T-cell (primary cell): ENCODE measurements at places on chromosomes 12 and 14.

GRCh38 chr12:54028314-54029201, at the start of gene HOXC6:
TSS of gene HOXC6 (plus strand) at chr12:54028440. CDS start at chr12:54028522, 82 bp downstream.
- peak; percentile 23 for DNase-seq

- no peak for DNase-seq
Observed at GRCh38 chr12:105812366-105812765, 326.4 kb downstream of the NUAK1 start.

GRCh38 chr12:12646483-12647072, 34.9 kb downstream of the CREBL2 start:
- no peak for DNase-seq

DNA sequence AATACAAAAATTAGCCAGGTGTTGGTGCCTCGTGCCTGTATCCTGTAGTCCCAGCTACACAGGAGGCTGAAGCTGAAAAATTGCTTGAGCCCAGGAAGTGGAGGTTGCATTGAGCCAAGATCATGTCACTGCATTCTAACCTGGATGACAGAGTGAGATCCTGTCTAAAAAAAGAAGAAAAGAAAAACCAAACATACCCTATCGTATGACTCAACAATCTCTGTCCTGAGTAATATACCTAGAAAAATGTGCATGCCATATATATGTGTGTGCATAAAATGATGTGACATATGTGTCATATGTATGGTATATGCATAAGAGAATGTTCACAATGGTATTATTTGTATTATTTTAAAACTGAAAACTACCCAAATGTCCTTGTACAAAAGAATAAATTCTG, 261.5 kb upstream of the CLEC14A start:
- no peak for DNase-seq

DNA sequence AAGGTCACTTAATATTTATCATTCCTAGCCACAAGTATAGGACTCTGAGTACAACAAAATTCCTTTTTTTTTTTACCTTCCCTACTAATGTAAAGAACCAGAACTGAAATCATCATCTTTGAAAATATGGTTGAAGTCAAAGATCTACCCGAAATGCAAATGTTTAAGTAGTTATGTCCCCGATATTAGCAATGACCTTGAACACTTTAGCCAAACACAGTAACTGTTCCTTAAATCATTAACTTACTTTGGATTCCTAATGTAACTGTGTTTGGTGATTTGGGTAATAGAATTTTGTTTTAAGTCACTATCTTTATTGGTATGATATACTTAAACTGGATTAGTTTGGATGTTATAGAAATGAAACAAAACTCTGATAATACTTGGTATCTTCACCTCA, 14.4 kb downstream of the ITPR2 start:
- DNase-seq: no peak

DNA sequence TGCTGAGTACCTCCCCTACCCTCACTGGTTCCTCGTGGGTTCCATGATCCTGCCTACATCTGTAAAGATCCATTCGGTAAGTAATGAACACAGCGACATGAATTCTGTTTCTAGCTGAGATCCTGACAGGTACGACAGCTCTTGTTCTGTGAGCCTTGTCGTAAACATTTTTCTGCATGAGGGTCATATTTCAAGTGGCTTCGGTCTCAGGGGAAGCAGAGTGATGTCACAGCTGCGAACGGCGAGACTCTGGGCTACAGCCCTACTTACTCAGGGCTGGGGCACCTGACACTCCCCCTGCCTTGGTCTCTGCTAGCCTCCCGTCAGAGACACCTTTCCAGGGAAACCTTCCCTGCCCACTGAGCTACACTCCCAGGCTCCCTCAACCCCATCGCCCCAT, 85.8 kb downstream of the RBM19 start:
- no peak for DNase-seq

GRCh38 chr14:23093991-23094665, 808 bp downstream of the ACIN1 start:
- no peak for DNase-seq

GRCh38 chr14:54567224-54567638, 303 bp downstream of the SAMD4A start:
- no peak for DNase-seq

- no peak for DNase-seq
Observed at GRCh38 chr14:95784137-95784536, 70.2 kb upstream of the TCL1A start.

- DNase-seq: no peak
Observed at GRCh38 chr12:13472690-13473089, 276.2 kb downstream of the EMP1 start.

DNA sequence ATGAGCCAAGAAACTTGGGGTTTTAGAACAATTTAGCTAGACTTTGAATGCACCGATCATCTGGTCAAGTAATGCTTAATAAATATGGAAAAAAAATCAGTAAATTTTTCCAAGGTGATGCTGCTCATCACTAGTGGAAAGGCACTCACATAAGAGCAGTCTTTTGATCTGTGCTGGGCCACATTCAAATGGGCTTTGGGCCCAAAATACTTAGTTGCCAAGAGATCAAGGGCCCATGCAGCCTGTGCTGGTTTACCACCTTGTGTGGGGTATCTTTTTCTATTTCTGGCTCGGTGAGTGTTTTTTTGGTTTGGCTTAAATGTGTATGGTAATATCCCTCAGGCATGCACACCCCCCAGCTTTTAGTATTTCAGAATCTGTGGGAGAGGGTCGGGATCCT, 943.2 kb downstream of the TMTC2 start:
- DNase-seq: no peak

- DNase-seq: peak; percentile 13
Observed at GRCh38 chr14:60349663-60350365, 100.8 kb downstream of the PPM1A start.

GRCh38 chr12:125999628-126000027, 934.4 kb downstream of the AACS start:
- no peak for DNase-seq

GRCh38 chr12:65818454-65819382, 5.6 kb upstream of the HMGA2 start:
- DNase-seq: no peak

DNA sequence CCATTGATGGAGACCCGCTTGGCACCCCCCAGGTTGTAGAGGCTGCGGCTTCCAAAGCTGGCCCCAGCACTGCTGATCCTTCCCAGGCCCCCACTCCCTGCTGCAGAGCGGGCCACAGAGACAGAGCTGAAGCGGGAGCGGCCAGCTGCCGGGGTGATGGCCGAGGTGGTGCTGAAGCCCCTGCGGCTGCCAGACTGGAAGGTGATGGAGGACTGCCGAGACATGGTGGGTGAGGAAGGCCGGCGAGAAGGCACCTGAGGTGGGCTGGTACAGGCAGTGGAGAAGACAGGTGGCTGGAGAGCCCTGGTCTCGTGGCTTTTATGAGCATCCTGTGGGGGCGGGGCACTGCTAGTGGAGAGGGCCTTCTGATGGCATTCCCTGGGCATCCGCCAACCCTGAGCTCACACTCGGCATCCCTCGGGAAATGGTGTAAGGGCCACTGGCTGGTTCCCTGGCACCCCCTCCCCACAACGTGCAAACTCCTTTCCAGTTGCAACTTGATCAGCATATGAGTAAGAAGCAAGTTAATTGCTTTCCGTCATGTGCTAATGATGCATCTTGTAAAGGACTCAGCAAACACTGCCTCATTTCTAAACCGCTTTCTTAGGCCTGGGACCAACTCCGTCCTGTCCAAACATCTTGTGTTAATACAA, at the start of gene KRT75:
Gene KRT75 (minus strand): TSS at position 291 of the 653 bp plus-strand sequence. CDS start 67 bp downstream, at position 224.
- DNase-seq: no peak

DNA sequence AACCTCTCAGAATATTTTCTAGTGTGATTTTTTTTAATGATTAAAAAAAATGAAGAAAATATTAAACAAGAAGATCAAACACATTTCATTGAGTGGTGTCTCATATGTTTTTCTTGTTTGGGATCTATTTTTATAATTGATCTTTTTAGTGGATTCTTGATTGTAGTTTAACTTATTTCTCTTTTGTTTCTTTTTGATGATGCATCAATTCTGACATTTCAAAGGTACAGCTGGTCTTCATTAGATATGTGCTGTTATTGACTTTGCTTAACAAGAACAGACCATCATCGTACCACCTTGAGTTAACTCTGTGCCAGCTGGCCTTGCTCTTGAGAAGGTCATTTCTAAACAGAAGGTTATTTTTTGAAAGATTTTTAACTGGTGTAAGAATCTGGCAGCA, 45.8 kb upstream of the FGD4 start:
- DNase-seq: no peak

GRCh38 chr12:3242199-3242863, 165.2 kb downstream of the TSPAN9 start:
- no peak for DNase-seq

DNA sequence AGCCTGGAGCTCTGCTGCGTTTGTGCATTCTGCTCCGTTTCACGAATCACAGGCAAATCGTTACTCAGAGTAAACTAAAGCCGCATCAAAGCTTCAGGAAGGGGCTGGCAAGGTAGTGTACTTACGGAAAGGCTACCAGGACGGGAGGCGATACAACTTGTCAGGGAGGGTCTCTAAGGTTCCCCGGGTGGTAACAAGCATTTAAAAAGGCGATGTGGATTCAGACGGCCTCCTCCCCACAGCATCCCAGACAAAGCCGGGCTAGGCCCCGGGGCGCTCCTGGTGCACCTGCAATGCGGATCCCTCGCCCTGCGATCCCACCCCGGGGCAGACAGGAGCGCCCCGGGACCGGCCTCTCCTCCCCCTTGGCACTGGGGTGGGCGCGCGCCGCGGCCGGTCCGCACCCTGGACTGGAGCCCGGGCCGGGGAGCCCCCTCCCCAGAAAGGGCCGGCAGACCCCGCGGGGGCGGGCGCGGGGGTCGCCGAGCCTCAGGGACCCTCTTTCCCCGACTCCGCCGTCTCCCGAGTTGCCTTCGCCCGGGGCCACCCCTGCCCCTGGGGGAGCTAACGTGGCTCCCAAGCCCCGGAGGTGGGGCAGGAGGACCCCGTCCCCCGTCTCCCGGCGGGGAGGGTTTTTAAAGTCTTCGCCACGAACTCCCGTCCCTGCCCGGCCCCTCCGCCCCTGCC, 718 bp downstream of the CCDC92 start:
- DNase-seq: peak; percentile 13

GRCh38 chr12:76255692-76256091, 92.5 kb downstream of the BBS10 start:
- DNase-seq: no peak

GRCh38 chr14:24368562-24369252, 723 bp downstream of the NFATC4 start:
- peak; percentile 21 for DNase-seq

- no peak for DNase-seq
Observed at GRCh38 chr14:73003681-73004080, 23.2 kb downstream of the ZFYVE1 start.

GRCh38 chr12:115470977-115471376, 787.0 kb upstream of the TBX3 start:
- no peak for DNase-seq
